ENCODE measurements at places on chromosomes 5 and 9.

GRCh38 chr5:39598661-39599248 lies 174.0 kb upstream of the DAB2 start:
- DNase-seq, result no peak

GRCh38 chr5:121949885-121950284 lies 11.9 kb upstream of the SRFBP1 start:
- no peak for DNase-seq

DNA sequence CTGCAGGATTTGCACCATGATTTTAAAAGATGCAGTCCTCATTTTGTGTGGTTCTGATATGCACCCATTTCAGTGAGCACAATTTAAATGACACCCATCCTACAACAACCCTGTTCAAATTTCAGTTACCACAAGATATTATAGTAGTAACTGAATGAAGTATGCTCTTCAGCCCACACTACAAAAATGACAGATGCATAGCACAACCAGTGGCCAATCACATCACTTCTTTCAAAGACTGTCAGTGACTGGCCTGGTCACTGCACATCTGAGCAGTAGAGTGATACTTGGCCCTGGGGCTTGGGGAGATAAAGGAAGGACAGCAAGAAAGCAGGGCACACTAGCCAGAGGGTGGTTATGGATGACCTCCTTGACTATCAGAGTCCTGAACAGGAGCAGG lies 19.8 kb upstream of the IFNK start:
- no peak for DNase-seq

GRCh38 chr9:91841591-91841990 lies 108.4 kb downstream of the ROR2 start:
- no peak for DNase-seq

DNA sequence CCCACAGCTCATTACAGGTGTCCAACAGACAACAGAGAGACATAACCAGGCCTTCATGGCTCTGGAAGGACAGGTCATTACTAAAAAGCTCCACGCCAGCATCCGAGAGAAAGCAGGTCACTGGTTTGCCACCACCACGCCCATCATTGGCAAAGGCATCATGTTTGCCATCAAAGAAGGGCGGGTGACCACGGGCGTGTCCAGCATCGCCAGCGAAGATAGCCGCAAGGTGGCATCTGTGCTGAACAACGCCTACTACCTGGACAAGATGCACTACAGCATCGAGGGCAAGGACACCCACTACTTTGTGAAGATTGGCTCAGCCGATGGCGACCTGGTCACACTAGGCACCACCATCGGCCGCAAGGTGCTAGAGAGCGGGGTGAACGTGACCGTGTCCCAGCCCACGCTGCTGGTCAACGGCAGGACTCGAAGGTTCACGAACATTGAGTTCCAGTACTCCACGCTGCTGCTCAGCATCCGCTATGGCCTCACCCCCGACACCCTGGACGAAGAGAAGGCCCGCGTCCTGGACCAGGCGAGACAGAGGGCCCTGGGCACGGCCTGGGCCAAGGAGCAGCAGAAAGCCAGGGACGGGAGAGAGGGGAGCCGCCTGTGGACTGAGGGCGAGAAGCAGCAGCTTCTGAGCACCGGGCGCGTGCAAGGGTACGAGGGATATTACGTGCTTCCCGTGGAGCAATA lies 29.3 kb upstream of the WWC1 start:
- DNase-seq, result no peak

DNA sequence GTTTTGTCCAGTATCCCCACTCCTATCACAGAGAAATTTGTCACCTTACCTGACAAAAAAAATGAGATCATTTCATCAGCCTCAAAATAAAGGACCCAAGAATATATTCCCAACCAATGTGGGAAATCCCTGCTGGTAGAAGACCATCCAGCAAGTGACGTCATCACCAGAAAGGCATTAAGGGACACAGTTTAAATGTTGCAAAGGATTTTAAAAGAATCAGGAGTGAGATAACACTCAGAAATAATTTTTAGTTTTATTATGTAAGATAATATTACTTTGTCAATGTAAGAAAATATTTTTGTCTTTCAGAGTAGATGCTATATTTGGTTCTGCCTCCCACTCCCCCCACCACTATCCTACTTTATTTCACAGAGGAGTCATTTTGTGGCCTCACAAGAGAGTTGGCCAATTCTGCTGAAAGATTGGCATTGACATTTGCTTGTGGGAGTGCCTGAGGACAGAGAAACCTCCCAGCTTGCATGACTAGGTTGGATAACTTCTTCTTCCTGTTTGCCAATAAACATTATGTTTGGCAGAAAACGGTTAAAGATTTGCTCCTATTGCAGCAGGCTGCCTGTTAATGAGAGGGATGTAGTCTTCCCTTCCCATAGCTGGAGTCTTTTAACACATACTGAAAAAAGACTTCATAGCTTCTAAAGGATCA lies 288.6 kb upstream of the DAB2 start:
- no peak for DNase-seq

DNA sequence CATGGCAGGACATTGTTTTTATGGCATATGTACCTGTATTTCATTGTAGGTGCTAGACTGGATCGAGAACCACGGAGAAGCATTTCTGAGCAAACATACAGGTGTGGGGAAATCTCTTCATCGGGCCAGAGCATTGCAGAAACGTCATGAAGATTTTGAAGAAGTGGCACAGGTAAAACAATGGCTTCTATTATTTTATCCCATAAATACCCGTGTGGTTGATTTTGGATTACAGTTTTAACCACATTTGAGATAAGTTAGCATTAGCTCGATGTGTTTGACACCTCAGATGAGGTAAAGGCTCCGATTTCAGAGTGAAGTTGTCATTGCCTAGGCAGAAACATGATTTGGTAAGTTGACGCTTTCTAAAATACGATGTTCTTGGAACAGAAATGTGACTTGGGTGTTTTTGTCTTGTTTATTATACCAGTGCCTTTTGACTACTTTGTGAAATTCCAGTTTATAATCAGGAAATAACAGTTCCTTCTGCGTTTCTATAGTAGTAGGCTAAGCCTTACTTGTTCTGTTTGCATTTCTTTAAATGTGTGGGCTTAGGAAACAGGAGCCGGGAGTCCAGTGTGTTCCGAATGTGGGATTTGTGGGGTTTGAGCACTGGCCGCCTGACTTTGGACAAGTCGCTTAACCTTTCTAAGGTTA lies 187.7 kb downstream of the TRIO start:
- no peak for DNase-seq

DNA sequence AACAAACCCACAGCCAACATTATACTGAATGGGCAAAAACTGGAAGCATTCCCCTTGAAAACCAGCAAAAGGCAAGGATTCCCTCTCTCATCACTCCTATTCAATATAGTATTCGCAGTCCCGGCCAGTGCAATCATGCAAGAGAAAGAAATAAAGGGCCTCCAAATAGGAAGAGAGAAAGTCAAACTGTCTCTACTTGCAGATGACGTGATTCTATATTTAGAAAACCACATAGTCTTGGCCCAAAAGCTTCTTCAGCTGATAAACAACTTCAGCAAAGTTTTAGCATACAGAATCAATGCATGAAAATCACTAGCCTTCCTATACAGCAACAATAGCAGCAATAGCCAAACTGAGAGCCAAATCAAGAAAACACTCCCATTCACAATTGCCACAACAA lies 333.7 kb upstream of the EDIL3 start:
- DNase-seq, result no peak

DNA sequence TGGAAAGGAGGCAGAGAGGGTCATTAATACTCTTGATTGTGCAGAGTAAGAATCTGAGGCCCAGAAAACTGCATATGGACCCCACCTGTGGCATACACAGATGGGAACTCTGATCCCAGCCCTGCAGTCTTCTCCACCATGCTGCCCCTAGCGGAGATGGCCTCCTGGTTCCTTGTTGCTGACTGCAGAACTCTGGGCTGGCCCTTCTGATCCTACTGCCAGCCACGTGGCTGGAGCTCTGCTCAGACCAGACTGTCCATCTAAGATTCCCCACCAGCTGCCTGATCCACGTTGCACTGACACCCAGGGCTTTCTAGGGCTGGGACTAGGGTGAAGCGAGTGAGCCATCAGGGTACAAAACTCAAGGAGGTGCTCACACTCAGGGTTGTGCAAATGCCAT lies 245.7 kb upstream of the NR4A3 start:
- DNase-seq, result no peak

DNA sequence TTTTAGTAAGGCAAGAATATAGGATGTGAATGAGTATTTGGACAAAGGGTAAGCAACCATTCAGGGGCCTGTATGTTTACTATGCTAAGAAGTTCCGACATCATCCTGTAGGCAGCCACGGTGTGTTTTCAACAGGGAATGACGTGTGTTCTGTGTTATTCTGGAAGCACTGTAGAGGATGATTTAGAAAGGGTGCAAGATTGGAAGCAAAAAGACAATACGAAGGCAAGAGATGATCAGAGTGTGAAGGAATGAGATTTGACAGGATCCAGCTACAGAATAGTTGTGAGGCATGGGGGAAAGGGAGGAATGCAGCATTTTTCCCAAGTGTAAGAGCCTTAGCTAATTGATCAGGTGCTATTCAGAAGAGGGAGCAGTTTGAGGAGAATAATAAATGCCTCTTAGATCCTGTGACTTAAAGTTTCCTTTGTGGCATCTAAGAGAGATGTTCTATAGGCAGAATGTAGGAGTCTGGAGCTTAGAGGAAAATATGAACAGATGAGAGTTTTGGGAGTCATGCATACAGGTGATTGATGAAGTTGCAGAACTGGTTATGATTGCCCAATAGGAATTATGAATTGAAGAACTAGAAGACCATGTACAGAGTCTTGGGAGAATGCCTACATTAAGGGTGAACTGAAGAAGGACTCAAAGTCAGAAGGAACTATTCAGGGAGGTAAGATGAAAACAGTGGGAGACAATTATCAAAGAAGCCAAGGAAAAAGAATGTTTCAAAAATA lies 2.5 kb downstream of the SMC5 start:
- DNase-seq, result no peak

DNA sequence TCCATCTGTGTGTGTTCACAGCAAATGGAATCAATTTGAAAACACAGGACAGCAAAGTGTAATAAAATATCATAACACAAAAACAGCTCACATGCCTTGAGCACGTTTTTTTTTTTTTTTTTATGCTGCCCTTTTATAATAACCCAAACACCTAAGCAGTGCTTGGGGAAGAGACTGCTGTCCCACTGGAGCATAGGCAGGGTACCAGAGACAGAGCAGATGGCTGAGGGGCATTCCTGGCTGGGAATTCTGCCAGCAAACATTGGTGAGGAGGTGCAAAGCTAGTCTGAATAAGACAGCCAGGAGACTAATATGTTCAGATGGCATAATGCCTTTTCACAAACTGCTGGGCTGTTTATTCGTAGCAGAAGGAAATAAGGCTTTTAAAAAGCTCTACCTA lies 58.1 kb upstream of the SV2C start:
- DNase-seq, result no peak

- DNase-seq, result no peak
These were observed 211.6 kb upstream of the MPDZ start for GRCh38 chr9:13491138-13491492.

DNA sequence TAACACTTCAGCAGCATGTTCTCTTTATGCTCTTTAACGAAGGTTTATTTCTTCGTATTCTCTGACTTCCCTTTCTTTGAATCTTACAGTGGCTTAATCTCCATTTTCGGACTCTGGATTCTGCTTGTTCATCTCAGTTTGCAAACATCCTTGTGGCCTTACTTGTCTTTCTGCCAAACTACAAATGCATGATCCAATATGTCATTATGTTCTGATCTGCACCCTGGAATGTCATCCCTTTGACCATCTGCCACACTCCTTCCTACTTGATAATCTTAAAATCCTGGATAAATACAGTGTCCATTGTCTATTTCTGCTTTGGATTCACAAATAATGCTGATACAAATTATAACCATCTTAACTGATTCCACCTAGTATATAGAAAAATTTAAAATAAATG lies 499.2 kb downstream of the CDH18 start:
- DNase-seq, result no peak

- no peak for DNase-seq
These were observed 246.0 kb upstream of the ANKRD55 start for GRCh38 chr5:56479126-56479525.

- no peak for DNase-seq
These were observed 654.4 kb upstream of the CDH6 start for GRCh38 chr5:30539004-30539634.

- DNase-seq, result no peak
These were observed 90.7 kb upstream of the NR3C1 start for GRCh38 chr5:143494162-143494561.

GRCh38 chr9:114900942-114901802 lies 29.2 kb downstream of the TNFSF8 start:
- DNase-seq, result no peak

GRCh38 chr9:121439711-121440664 lies 59.7 kb downstream of the GGTA1 start:
- no peak for DNase-seq

- DNase-seq, result no peak
These were observed 38.1 kb downstream of the BASP1 start for GRCh38 chr5:17255471-17256021.

- DNase-seq, result no peak
These were observed 71.3 kb downstream of the GLIS3 start for GRCh38 chr9:4228606-4229005.

- no peak for DNase-seq
These were observed 6.0 kb downstream of the KIF24 start for GRCh38 chr9:34322899-34323591.

- DNase-seq, result no peak
These were observed 82.7 kb downstream of the SHC3 start for GRCh38 chr9:89095761-89096528.

- no peak for DNase-seq
These were observed 95.8 kb upstream of the KLF9 start for GRCh38 chr9:70510157-70510770.

DNA sequence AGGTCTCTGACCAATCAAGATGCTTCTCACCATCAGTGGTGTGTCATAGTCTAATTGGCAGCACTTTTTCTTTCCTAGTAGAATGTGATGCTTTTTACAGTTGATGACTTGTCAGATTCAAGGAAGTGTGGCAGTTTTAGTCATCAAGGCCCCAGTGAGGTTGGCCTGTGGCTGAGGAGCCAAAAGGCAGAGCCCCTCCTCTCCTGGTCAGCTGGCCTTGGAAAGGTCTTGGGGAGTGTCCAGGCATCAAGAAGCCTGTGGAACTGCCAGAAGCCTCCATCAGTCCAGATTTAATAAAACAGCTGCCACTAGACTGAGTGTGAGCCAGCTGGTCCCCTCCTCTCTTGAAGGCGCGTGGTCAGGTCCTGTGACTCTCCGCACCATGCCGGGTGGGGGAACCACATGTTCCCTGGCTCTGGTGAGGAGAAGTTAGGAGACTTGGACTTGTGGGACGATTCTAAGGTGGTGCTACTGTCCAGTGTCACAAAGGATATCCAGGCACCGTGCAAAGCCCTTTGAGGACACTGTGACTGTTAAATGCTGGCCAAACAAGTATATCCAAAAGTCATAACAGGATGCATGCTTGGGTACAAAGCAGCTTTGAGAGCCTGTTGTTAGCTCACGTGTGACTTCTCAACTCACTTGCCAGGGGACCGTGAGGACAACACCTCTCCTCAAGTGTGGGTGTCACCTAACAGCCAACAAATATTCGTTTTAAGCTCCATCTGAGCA lies 6.1 kb upstream of the ANGPTL2 start:
- DNase-seq, result no peak

DNA sequence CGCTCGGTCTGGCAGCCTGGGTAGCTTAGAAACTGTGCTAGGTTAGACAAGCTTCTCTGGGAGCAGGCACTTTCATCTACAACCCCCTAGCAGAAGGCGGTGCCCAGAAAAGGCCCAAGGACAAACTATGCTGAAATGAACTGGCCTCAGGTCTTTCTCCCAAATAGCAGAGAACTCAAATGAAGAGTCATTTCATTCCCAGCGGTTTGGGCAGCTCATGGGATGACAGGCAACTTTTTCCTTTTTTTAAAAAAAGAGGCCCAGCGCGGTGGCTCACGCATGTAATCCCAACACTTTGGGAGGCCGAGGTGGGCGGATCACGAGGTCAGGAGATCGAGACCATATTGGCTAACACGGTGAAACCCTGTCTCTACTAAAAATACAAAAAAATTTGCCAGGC lies 2.5 kb downstream of the RAPGEF1 start:
- DNase-seq, result no peak

Data from activated CD8-positive, alpha-beta memory T cell treated with anti-CD3 and anti-CD28 coated beads for 1 hour (primary cell).